ENCODE measurements at places on chromosomes 7 and 10.

DNA sequence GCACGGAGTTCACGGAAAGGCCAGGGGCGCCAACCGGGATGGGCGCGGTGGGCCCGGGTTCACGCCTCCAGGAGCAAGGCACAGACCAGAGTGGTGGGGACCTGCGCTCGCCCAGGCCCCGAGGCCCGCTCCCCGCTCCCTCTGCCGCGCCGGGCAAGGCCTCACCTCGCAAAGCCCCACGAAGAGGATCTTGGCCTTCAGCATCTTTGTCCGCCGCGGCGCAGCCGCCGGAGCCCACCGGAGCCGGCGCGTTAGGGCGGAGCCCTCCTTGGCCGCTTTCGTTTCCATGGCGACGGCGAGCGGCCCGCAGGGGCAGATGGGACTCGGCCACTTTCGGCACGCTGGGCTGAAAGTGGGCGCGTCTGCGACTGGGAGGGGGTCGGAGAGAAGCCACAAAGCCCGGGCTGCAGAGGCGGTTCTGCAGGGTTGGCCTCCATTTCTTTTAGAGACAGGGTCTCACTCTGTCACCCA is 944.4 kb upstream of the ZNF722 start:
- DNase-seq, result no peak

GRCh38 chr7:116988363-116988989 is 35.2 kb downstream of the ST7 start:
- DNase-seq, result no peak

DNA sequence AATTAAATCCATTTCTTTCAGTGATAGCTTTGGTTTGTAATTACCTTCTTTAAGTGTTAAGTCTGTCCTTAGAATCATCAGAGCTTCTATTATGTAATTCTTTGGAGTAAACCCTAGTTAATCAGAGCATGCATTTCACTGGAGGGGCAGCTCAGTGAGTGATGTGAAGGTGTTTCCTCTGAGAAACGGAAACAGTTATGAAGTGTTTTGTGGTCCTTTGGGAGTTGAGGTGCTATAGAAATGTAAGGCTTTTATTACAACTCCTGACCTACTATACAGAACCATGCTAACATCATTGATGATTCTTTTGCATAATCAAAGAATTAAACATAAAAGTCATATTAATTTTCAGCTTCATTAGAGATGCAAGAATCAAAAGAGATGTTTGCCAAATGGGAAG is 141.5 kb downstream of the EXOC4 start:
- DNase-seq, result no peak

DNA sequence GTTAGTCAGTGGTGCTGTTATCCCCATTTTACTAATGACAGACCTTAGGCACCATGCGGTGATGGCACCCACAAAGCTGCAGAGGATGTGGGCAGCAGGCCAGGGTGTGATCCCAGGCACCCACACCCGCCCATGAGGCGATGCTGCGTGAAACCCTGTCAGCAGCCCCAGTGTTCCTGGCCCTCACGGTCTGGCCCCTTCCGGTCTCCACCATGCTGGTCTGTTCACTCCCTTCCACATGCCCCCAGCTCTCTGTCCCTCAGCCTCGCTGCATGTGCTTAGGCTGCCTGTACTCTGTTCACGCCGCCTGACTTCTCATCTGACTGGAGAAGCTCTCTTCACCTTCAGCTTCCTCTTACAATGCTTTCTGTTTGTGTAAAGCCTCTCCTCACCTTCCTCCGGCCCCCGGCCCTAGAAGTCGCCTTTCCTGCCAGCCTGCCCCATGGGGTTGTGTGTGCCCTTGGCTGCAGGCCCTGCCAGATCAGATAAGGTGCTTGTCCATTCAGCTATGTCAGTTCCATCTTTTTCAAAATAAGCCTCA is 17.6 kb upstream of the ORAI2 start:
- no peak for DNase-seq

DNA sequence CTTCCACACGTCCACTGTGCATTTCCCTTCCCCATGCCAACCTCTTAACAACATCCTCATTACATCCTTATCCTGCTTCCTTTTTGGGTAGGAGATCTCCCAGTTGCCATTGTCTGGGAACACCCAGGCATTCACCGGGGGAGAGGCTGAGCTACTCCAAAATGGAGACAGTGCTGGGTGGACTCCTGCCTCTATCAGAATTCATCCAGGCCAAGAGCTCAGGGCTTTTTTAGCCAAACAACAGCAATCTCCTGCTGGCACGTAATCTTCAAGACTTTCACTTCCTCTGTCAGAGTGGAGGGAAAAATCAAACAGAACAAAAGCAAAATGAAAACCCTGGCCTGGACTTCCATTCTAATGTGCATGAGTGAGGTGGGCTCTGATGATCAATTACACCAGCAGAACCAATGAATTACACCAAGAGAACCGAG is 245.0 kb downstream of the PRPF18 start:
- no peak for DNase-seq

DNA sequence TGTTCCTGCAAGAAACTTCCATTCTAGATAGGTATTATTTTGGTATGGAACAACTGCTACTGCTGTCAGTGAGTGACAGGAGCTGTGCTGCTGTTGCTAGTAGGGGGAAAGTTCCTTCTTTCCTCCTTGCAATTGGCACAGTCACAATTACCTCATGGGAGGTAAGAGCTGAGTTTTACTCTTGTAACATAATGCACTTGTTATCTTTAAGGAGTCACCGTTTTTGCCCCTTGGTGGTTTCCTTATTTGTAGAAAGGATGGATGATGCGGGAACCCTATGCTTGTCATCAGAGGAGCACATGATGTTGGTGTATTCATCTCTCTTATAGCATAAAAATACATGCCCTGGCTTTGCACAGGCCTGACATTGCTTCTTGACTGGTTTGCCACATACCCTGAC is 234.7 kb upstream of the NPY start:
- DNase-seq, result no peak

GRCh38 chr10:115947104-115947503 is 325.9 kb downstream of the GFRA1 start:
- DNase-seq, result peak; percentile 69

- DNase-seq, result no peak
Observed at GRCh38 chr7:2540641-2541051, 14.7 kb downstream of the BRAT1 start.

GRCh38 chr7:34061149-34061548 is 155.8 kb downstream of the BMPER start:
- DNase-seq, result peak; percentile 78

DNA sequence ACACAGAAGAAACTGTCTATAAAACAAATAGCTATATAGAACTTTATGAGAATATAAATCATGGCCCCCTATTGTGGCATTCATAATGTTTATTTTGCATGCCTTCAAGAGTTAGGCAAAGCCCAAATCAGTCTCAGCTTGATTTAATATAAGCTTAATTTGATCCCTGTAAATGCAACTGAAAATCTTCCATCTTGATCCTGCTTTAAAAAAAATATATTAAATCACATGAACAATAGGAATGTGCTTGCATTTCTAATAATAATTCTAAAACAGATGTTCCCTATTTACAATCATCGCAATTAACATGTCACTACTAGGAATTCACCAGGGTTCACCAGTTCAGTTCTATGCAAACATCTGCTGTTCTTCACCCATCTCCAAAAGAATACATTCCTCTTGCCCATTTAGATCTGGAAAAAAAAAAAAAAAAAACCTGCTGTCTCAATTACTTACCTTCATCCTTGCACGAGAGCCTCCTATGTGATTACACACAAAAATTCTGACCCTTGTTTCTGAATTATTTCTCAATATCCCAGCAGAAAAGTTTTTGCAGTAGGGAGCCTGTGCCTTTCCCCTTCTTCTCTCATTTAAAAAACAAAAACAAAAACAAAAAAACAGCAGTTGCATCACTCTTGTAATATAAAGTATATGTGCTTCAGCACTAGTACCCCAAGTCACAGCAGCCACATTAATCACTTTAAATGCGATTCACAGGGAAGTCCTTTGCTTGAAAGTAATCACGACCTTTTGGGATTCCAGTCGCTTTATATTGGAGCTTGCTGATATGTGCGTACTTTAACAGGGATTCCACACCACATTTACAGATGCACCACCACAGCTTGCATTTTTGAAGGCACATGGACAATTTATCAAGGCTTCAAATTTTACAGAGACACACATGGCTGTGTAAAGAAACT is 194.8 kb upstream of the KMT2E start:
- no peak for DNase-seq

DNA sequence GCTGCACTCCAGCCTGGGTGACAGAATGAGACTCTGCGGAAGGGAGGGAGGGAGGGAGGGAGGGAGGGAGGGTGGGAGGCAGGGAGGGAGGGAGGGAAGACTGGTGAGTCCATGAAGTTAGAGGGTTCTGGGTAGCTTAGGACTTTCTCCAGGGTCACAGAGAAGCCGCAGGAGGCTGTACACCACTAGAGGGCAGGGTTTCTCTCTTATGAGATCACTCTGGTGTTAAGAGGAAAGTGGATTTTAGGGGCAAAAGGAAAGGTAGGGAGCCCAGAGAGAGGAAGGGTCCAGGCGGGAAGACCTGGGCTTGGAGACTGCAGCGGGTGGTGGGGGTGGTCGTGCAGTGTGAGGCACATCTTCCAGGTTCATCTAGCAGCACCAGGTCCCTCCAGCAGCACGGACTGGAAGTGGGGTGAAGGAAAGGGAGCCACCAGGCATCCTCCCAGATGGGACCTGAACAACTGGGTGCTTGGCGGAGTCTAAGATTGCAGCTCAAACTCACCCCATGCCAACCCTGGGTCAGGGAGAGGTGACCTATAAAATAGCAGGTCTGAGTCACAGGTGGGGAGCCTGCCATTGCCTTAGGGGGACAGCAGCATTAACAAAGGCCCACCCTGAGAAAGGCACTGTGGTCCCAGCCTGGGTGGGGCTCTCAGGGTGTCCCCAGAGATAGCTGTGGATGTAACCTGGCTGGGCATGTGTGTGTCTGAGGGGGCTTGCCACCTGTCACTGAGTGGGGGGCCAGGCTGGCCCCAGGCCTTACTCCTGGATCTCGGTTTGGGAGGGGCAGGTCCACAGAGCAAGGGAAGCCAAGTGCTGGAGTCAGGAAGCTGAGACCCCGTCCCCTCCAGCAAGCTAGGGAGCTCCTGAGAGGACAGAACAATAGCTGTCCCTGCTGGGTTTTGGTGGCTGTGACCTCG is 48.5 kb upstream of the SLC29A3 start:
- DNase-seq, result peak; percentile 41

DNA sequence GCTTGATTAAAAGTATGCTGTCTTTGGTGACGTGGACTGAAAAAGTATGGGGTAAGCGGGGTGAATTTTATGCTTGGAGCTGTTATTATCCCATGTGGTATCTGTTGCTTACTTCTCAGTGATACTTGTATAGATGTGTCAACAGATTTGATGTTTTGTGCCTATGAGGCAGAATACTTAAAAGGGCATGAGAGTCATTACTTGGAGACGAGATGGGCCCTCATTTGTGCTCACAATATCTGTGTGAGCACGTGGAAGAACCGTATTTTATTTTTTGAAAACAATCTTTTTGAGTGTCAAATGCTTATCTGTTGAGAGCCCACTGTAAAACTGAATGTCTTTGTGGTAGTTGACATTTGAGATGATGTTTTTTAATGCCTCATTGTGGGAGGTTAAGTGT is 281.9 kb downstream of the EXOC4 start:
- no peak for DNase-seq

DNA sequence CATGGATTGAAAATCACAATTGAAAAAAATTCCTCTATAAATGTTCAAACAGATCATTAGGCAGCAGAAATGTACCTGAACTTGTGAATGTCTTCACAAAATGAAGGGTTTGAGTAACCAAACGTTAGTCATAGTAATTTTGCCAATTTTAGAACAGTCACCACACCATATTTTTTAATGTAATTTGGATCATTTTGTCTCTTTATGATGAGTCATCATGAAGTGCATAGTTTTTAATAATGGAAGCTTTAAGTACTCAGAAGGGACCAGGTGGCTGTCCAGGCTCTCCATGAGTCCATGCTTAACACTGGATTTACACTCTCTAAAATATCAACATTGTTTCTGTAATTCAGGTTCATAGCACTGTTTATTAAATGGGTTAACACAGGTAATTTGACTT is 219.2 kb downstream of the ETV1 start:
- DNase-seq, result no peak

DNA sequence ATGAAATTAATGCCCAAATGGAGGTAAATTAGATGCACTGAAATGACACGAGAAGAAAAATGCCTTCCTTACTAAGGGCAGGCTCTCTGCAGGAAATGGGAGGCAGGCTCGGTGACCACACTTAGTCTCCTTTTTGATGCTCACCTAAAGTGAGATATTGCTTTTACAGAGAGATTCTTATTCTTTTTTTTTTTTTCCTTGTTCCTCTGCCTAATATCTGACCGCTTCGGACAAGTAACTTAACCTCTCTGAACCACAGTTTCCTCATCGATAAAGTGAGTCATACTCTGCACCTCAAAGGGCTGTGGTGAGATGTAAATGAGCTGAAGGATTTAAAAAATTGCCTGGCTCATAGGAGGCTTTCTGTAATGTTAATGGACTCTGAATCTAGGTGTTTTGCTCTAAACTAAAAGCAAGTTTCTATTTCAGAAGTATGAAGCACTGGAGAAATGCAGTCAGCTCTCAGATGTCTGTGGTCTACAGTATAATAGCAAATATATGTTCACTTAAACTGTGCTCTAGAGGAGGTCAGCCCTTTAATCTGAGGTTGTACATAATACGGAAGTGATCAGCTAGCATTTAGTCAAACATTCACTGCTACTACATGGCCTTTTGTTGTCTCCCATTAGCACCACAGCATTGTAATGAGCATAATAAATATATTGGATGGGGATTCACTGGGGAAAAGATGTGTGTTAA is 23.2 kb downstream of the NKX2-3 start:
- no peak for DNase-seq

DNA sequence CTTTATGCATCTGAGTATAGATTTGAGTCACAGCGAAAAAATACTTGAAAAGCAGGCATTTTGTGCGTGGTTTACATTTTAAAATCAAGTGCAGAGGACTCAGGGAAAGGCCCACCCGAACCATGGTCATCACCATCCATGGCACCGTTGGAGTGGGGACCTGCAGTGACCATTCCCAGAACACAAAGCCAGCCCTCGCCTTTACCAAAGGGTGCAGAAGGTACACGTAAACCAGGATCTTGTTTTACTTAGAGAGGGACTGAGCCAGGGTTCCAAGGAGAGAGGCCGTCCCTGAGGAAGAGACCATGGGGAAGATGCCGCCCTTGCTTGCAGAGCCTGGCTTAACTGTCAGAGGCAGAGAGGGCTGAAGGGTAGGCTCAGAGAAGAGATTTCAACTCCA is 12.0 kb upstream of the CNPY1 start:
- DNase-seq, result no peak

GRCh38 chr10:22246680-22247391 is 29.0 kb upstream of the EBLN1 start:
- DNase-seq, result no peak

DNA sequence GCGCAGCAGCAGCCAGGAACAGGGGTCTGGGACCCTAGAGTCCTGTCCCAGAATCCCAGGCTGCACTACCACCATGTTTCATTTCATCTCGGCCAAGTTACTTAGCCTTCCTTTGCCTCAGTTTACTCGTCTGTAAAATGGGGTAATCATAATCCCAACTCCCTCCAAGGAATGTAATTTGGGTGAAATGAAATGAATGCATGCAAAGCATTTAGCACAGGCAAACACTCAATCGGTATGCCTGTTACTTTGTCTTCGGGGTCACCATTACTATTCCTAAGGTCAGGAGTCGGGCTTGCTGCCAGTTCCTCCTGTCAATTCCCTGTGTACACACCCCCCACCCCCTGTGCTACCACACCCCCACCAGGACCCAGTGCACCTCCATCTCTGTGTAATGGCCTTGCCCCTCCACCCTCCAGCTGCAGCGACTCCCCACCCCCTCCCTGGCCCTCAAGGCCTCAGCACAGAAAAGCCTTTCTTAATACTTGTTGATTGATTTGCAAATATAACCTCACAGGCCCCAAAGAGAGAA is 1.7 kb downstream of the TNS3 start:
- no peak for DNase-seq
